ENCODE measurements at places on chromosomes 13 and 19. TPM values are rescaled to one million over a fixed set of nuclear protein-coding genes. Genes with fewer than 3 reads are reported as not detected.

ZNF415 gene
- 0.70 TPM for total RNA-seq

CEBPA gene
- 0.07 TPM for total RNA-seq

ZNF865 gene
- total RNA-seq, result 12.3 TPM

WDR87 gene
- not detected for total RNA-seq

WDR88 gene
- not detected for total RNA-seq

CYP4F2 gene
- total RNA-seq, result not detected

ZNF77 gene
- 4.2 TPM for total RNA-seq

KRTDAP gene
- total RNA-seq, result not detected

ATXN8OS gene
- not detected for total RNA-seq

CATSPERD gene
- not detected for total RNA-seq

LHFPL6 gene
- total RNA-seq, result 0.84 TPM

PRSS57 gene
- not detected for total RNA-seq

FUT1 gene
- total RNA-seq, result 0.25 TPM

PPP2R1A gene
- 222 TPM for total RNA-seq

LRRC4B gene
- not detected for total RNA-seq

SHISA7 gene
- not detected for total RNA-seq

PGLYRP1 gene
- not detected for total RNA-seq

ATP8A2 gene
- 0.41 TPM for total RNA-seq

KLK1 gene
- 2.6 TPM for total RNA-seq

RNF113B gene
- not detected for total RNA-seq

TEX26 gene
- not detected for total RNA-seq

ZNF491 gene
- 1.1 TPM for total RNA-seq

ZNF548 gene
- total RNA-seq, result 19.9 TPM

APC2 gene
- total RNA-seq, result 0.05 TPM

GRIK5 gene
- 2.0 TPM for total RNA-seq

SMIM24 gene
- total RNA-seq, result 1.3 TPM

All from T-helper 2 cell treated with Interferon-gamma antibody and Interleukin-4, amounts not matched to agents 100 ng/mL and 5 ng/mL, for 36 hours (primary cell).